Activated CD4-positive, alpha-beta T cell treated with anti-CD3 and anti-CD28 coated beads for 24 hours (primary cell): ENCODE measurements at places on chromosomes 7 and 10.

DNA sequence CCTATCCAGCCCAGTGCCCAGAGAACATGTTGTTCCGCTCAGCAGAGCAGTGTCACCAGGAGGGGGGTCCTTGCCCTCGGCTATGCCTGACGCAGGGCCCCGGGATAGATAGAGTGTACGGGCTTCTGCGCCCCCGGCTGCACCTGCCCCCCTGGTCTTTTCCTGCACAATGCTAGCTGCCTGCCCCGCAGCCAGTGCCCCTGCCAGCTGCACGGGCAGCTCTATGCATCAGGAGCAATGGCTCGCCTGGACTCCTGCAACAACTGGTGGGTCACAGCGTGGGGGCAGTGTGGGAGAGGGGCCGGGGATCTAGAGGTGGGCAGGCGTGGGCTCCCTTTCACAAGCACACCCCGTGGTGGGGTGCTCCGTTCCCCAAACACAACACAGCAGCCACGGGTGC is 31.4 kb upstream of the ZNF862 start:
- no peak for DNase-seq

DNA sequence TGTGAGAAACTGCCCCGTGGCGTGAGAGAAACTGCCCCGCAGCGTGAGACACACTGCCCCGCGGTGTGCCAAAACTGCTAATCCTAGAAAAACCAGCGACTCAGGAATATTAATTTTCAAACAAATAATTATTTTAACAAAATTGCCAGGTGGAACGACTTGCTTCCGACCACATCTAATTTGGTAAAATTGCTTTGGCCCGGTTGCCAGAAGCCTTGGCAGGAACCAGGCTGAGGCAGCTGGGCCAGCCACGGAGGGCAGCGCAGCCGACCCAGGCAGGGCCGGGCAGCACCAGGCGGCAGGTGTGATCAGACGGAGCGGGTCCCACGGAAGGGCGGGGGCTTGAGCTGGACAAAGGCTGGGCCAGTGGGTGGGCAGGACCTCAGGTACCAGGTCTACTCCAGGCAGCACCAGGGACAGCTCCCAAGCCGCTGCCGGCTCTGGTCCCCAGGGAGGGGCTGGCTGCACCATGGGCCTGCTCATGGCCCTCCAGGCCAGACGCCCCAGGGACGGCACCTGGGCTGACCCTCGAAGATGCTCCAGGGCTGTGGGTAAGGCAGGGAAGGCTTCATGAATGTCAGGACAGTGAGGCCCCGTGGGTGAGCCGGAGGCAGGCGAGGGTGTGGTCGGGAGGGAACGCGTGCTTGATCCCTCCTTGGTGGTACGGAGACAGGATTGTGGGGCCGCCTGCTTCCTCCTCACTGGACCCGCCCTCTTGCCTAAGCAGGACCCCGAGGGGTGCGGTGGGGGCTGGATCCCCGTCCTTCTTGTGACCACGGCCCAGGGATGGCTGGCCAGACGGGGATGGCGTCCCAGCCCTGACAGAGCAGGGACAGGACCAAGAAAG is 7.7 kb upstream of the ADGRA1 start:
- DNase-seq = no peak

DNA sequence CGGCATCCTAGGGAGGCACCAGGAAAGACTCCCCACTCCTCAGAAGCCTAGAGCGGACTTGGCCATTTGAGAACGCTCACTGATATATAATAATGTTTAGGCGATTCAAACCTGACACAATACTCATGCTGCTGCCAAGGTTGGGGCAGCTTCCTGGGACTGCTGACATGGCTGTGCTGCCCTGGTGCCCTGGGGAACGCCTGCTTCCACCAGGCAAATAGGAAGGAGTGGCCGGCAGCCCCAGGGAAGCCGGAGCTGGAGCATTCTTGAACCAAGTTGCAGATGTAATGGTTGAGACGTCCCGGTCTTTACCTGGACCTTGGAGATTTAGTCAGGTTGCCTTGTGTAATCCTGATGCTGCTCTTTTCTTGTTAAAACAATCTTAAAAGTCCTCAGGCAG is 8.8 kb downstream of the GDF10 start:
- DNase-seq = no peak

- no peak for DNase-seq
These were observed 61.7 kb upstream of the ITGA8 start for GRCh38 chr10:15781381-15781960.

GRCh38 chr10:131141207-131141606 is 170.3 kb downstream of the TCERG1L start:
- DNase-seq = no peak

DNA sequence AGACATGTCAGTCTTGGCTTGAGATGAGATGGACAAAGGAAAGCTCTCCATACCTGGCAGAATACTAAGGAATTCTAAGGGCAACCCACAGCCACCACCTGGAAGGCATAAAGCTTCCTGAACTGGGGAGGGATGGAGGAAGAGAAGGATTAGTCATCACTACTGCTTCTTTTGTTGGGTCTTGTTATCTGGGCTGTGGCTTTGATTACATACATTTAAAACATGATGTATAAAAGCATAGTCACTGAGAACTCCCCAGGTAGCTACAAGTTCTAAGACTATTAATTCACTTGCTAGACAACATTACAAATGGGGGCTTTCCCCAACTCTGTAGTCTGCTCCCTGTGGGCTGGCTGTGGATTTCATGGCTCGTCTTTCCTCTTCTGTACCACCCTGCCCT is 58.2 kb downstream of the RBM33 start:
- DNase-seq = no peak

DNA sequence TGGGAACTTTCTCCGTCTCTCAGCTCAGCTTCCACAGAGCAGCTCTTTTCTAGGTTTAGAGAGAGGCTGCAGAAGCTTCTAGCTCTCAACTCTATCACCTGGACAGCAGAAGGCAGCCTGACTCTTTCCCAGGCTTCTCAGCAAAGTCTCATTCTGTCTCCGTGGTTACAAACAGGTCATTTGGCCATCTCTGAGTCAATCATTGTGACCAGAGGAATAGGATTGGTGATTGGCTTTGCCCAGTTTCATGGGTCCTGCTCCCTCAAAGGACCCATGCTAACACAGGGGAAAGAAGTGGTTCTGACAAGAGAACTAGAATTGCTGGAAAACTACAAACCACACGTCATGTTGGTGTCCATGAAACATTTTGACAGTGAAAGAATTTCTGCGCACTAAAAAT is 43.6 kb downstream of the PRR15 start:
- DNase-seq = no peak

GRCh38 chr10:49273626-49274025 is 25.3 kb upstream of the C10orf71 start:
- no peak for DNase-seq

DNA sequence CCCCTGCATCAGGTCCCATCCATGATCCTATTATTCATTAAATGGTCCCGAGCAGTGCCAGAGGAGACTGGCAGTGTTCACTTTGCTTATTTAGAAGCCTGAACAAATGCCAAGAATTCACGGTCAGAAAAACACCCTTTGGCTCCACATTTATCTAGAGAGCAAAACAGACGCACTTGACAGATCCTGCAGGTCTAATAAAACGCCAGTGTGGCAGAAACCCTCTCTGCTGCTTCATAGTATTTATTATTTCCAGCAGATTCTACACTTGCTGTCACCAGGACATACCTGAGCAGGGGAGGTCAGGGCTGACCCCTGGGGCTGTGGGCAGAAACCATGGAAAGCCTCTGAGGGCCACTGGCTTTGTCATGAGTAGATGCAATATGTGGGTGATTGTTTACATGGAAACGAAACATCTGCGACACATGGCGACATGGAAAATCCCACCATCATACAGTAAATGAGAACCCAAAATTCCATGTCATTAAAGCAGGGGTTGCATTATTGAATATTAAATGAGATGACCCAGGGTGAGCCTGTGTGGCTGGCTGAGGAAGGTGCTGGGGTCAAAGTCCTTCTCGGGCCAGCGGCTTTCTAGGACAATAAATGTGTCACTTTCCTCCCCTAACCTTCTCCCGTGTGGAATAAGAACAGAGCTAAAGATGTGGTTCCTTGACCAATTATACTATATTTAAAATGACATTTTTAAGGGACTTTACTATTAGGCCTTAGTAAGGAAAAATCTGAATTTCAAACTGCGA is 205.9 kb upstream of the SVIL start:
- DNase-seq = no peak

DNA sequence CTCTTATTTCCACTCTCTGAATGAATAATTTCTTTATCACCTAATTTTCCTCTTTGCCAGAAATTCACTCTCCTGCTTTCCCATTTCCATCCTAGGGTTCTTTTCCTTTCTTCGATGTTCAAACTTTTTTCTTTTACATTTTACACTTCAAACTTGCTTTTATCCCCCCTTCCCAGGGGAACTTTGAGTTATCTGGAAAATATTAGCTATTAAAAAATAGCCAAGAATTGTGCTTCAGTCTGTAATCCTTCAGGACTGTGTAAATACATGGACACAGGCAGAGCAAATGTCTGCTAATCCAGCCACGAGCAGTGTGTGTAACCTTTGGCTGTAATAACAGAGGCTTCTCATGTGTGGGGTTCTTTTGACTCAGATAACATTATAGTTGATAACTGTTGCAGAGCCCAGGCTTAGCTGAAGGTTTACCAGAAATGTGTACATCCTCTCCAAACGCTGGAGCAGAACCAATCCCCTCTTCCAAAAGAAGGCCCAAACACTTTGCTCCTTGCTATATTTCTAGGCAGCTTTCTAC is 4.6 kb downstream of the ASB4 start:
- DNase-seq = no peak

GRCh38 chr10:28089467-28089866 is 90.6 kb upstream of the ODAD2 start:
- no peak for DNase-seq

DNA sequence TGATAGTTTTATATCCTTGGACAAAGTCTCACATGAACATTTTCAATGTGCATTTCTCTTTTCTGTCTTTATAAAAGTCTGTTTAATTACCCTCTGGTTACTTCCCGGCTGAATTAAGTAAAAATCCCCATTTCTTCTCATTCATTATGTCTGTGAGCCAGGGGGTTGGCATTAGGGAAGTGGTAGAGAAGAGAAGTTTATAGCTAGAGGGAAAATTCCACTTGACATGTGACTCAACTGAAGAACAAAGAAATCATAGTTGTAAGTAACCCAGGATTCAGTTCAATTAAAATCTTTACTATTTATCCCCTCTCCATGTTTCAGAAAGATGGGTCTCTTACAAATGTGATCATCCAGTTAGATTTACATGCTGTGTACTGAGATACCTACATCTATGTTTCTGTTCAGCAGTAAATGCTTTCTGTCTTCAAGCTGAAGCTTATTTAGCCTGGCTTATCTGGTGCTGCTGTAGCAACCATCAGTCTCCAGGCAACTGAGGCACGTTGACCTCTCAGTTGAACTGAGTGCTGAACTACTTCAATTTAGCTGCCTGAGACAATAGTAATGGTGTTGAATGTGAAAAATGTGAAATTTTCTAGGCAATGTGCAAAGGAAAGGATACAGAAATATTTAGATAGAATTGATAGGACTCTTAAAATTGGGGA is 181.6 kb downstream of the MLLT10 start:
- no peak for DNase-seq

GRCh38 chr7:42262964-42263363 is 26.0 kb upstream of the GLI3 start:
- DNase-seq = no peak
